ENCODE measurements at places on chromosomes 13 and 19. TPM values are rescaled to one million over a fixed set of nuclear protein-coding genes. Genes with fewer than 3 reads are reported as not detected.

DNA sequence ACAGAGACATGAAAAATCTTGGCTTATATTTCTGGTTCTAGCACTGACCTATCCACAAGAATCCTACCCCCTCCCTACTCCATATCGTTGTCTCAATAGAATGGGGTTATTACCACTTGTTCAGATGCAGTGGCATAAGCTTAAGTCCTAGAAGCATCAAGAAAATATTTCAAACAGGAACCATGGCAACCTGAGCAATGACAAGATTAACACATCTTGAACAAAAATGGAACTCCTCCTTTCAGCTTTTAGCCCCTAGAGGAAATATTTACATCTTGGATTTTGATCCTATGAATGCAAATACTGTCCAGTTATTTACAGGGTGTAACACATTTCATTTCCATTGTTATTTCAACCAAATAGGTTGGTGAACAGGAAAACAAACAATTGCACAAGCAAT lies 46.1 kb upstream of the TSC22D1 start:
- no peaks in the 10 kb centered on the region for H3K27me3 ChIP-seq
- H3K27ac ChIP-seq: peak overlapping the region; percentile 37
- no peak for DNase-seq
- H3K36me3 ChIP-seq: no peaks in the 10 kb centered on the region
- no peak overlapping the region for H3K4me3 ChIP-seq

DNA sequence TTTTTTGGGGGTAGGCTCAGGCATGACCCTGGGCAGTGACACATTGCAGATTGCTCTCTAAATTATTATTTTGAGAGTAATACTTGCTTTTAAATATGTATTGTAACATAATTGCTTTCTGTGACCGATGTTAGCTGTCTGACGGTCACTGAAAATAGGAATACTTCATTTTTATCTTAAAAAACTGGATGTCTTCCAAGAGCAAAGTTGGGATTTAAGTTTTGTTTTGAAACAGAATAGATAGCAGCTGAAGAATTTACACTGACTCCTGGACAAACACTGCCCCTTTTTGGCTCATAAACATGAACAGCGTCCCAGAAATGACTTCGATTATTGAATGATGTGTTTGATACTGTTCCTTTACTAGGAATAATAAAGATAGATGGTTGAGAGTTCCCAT lies 535.9 kb downstream of the GPC5 start:
- no peaks in the 10 kb centered on the region for H3K27me3 ChIP-seq
- no peaks in the 10 kb centered on the region for H3K4me1 ChIP-seq
- DNase-seq: no peak
- H3K36me3 ChIP-seq: no peaks in the 10 kb centered on the region

DNA sequence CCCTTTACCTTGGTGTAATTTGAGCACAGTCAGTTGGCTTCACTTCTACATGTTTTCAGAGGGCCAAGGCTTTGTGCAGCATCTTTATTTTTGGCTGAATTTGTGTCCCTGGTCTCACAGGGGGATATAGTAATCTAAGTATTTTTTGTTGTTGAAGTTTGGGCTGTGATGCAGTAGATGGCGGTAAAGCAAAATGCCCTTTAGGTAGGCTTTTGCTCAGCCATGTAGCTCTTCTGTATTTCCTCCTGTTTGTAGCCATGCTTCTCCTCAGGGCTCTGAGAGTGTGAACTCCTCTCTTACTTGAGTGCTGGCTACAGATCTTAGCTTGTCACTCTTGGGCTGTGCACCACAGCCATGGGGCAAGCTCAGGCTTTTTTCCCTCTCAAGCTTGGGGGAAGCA lies 328.6 kb downstream of the SLITRK5 start:
- no peaks in the 10 kb centered on the region for H3K27me3 ChIP-seq
- no peak overlapping the region for H3K4me3 ChIP-seq
- H3K27ac ChIP-seq: no peak overlapping the region
- no peaks in the 10 kb centered on the region for H3K36me3 ChIP-seq
- DNase-seq: no peak
- no peaks in the 10 kb centered on the region for H3K4me1 ChIP-seq

- H3K27me3 ChIP-seq: no peaks in the 10 kb centered on the region
- no peaks in the 10 kb centered on the region for H3K36me3 ChIP-seq
- no peak overlapping the region for H3K27ac ChIP-seq
- no peak for DNase-seq
- no peak overlapping the region for H3K4me3 ChIP-seq
These were observed 17.1 kb downstream of the NWD1 start for GRCh38 chr19:16736709-16737108.

- no peak overlapping the region for H3K27ac ChIP-seq
- H3K36me3 ChIP-seq: no peaks in the 10 kb centered on the region
- H3K4me1 ChIP-seq: peaks cover 48% of the 10 kb centered on the region
- no peak for DNase-seq
These were observed 52.8 kb downstream of the GATAD2A start for GRCh38 chr19:19458110-19458816.

DNA sequence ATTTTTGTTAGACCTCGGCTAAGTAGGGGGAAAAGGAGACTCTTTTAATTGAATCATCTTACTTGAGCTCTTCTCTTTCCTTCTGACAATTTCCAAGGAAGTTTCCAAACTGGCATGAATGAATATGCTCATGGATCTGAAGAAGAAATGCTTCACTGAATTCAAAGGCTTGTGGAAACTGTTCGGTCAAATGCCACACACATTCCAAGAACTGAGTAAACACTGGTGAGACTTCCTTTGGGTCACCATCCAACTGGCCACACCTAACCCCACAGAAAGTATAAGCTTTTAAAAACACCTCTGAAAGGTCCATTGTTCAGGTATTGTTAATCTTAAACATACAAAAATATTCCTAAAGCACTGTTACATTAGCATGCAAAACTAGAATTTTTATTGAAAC lies 33.6 kb downstream of the MTMR6 start:
- H3K27ac ChIP-seq: no peak overlapping the region
- H3K36me3 ChIP-seq: peaks cover 8% of the 10 kb centered on the region
- no peaks in the 10 kb centered on the region for H3K27me3 ChIP-seq
- H3K4me1 ChIP-seq: peaks cover 3% of the 10 kb centered on the region
- H3K4me3 ChIP-seq: no peak overlapping the region

COMP gene
- not detected for total RNA-seq

DNA sequence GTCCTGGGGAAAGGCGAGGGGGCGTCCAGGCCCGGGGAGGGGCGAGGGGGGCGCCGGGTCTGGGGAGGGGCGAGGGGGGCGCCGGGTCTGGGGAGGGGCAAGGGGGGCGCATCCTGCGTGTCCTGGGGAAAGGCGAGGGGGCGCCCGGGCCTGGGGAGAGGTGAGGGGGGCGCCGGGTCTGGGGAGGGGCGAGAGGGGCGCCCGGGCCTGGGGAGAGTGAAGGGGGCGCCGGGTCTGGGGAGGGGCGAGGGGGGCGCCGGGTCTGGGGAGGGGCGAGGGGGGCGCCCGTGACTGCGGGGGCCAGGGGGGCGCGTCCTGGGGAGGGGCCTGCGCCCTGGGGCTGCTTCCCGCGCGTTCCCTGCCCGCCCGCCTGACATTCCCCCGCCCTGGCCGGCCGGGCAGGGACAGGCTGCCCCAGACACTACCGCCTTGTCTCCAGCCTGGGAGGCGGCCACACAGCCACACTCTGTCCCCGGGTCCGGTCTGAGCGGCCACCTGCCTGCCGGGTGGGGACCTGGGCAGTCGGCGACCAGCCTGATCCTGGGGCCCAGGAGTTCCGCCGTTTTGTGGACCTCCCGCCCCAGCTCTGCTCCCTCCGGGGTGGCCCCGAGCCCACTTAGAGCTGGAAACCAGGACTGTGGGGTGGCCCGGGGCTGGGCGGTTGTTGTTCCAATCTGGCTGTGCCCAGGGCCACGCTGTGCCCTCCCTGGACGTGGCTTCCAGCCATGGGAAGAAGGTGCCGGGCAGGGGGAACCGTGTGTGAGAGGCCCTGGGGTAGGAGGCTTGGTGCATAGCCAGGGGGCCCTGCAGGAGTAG lies 11.8 kb downstream of the PALM start:
- H3K27me3 ChIP-seq: no peaks in the 10 kb centered on the region
- no peak overlapping the region for H3K27ac ChIP-seq
- peak overlapping the region; percentile 59 for H3K4me3 ChIP-seq
- DNase-seq: no peak
- H3K36me3 ChIP-seq: peaks cover 4% of the 10 kb centered on the region
- H3K4me1 ChIP-seq: peaks cover 12% of the 10 kb centered on the region

DNA sequence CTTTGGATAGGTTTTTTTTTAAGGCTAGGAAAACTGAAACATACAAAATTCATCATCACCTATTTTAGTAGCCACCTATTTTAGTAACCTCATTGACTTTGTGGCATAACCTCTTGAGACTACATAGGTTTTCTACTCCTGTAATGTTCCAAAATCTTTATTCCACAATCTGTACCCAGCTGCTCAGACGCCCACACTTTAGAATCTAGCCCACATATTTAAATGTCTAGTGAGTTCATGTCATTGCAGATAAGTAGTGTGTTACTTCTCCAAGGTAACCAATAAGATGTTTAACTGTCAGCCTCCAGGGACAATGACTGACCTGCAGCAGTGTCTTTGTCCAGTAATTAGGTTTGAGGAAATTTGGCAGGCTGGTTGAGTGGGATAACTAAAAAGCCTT lies 330.2 kb downstream of the MZT1 start:
- H3K36me3 ChIP-seq: no peaks in the 10 kb centered on the region
- no peak overlapping the region for H3K4me3 ChIP-seq
- no peaks in the 10 kb centered on the region for H3K4me1 ChIP-seq

DNA sequence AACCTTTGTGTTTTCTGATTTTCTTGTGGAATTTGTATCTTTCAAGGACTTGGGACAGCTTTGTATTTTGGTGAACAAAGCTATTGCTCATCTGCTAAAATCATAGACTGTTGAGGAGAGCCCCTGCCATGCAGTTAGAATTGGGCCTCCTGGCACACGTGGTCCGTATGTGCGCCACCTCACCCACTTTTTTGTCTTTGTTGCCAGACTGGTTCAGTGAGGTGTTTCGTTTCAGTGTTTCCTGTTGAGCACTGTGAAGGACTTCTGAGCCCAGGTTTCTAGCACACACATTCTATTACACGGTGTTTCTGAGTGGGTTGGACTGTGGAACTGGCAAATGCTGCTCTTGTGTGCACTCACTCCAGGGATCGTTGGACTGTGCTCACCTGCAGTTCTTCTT lies 37.6 kb upstream of the RNF113B start:
- no peak overlapping the region for H3K27ac ChIP-seq
- H3K4me3 ChIP-seq: no peak overlapping the region
- DNase-seq: no peak
- H3K36me3 ChIP-seq: peaks cover 22% of the 10 kb centered on the region

CEACAM20 gene
- total RNA-seq: not detected
